Heart left ventricle (tissue), 16 donors: ENCODE measurements at places on chromosomes 7 and 10. TPM values are rescaled to one million over a fixed set of nuclear protein-coding genes. Genes with fewer than 3 reads are reported as not detected.

DNA sequence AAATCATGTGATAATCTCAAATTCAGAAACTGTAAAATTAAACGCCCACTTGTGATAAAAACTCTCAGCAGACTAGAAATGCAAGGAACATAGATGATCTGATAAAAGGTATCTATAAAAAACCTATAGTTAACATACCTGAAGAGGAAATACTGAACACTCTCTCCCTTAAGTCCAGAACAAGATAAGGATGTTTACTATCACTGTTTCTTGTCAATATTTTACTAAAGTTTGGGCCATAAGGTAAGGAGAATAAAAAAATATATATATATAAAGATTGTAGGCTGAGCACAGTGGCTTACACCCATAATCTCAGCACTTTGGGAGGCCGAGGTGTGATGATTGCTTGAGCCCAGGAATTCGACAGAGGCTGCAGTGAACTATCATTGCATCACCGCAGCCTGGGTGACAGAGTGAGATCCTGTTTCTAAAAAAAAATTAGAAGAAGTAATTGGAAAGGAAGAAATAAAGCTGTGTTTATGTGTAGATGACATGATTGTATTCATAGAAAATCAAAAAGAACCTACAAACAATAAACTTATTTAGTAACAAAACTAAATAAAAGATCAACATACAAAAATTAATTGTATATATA is 28.4 kb downstream of the MPLKIP start:
- no peak for DNase-seq

GRCh38 chr7:4851459-4852422 is 10.1 kb downstream of the PAPOLB start:
- DNase-seq: no peak

GRCh38 chr7:112798274-112799159 is 8.3 kb upstream of the TMEM168 start:
- no peak for DNase-seq

DNA sequence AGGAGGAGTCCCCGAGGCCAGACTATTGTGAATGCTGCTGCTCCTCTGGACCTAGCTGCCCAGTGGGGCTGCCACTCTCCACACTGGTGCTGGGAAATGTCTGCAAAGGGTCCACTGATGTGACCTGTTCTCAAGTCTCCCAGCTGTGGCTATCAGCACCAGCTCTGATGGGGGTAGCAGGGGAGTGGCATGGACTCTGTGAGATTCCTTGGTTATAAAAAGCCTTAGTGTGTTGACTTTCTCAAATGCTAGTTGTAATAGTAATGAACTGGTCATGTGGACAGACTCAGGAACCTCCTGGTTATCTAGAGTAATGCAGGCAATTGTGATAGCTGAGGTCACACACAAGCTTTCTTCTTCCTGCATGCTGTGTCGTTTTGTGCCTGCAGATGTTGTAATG is 34.1 kb upstream of the ARMC3 start:
- DNase-seq: no peak

DNA sequence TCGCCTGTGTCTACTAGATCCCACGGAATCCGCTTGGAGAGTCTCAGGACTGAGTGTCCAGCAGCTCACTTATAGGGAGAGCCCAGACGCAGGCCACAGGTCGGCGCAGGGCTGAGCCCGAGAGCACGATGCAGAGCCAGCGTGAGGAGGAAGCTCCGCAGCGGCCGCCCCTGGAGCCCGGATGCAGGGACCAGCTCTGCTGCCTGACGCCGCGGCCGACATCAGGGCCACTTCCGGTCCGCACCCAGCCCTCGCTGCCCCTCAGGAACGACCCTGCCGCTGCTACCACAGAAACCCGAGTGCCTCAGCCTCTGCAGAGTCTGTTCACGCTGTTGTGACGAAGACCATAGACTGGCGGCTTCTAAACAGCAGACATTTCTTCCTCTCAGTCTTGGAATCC is 275.8 kb upstream of the PPP2R2D start:
- DNase-seq: no peak

- peak; percentile 73 for DNase-seq
Observed at GRCh38 chr10:70758757-70759514, 26.2 kb downstream of the TBATA start.

DNA sequence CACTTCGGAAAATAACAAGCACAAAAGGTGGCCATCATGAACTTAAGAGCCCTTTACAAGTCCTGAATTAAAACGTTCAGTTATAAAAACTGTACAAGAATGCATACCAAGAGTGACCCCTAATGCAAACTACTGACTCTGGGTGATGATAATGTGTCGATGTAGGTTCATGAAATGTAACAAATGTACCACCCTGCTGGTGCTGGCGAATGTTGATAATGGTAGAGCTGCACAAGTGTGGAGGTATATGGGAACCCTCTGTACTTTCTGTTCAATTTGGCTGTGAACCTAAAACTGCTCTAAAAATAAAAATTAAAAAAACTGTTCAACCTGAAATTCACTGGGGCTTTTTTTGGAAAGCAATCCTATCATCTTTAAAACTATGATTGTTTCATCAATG is 3.3 kb downstream of the FAM133B start:
- DNase-seq: no peak

DNA sequence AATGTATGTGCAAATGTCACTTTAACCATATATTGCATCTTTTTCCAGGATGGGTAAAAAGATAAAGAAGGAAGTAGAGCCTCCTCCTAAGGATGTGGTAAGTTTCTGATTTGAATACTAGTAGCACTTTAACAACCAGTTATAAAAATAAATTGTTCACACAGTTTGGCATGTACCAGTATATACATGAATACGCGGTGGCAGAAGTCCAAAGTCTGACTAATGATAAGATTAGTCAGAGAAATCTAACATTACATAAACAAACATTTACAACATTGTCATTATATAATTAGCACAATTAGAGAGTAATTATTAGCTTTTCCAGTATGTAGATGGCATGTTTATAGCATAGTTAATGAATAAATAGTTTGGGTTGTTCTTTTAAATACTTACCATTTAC is 4.1 kb downstream of the ARMC3 start:
- no peak for DNase-seq

DNA sequence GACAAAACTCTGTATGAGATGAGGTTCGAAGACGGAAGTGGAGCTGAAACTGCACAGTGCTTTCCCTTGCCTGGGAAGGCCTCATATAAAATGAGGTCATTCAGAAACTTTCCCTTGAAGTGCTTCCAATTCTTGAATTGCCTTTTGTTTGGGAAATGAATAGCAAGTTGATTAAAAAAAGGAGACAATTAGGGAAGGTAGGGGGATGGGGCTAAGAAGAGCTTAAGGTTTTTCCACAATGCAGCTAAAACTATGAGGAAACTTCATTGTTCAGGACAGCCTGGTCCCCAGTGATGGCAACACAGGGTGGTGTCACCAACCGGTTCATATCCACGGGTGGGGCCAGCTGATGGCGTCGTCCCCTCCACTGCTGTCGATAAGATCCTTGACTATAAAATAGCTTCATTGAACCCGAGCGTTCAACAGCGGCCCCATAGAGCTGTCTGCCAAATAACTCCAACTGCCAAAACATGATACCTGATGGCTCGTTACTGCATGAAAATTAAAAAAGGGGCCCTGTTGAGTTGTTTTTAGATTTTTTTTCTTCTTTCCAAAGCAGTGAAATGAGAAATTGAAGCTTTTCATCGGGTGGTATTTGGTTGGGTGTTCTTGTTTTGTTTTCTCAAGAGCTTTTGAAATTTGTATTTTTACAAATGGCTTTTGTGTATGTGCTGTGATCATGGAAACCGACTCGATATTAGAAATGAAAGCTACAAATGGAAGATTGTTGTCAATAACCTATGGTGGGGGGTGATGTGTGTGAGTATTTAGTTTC is 2.8 kb upstream of the CELF2 start:
- DNase-seq: peak; percentile 73

GRCh38 chr7:7212612-7213011 is 30.3 kb downstream of the C1GALT1 start:
- DNase-seq: no peak

DNA sequence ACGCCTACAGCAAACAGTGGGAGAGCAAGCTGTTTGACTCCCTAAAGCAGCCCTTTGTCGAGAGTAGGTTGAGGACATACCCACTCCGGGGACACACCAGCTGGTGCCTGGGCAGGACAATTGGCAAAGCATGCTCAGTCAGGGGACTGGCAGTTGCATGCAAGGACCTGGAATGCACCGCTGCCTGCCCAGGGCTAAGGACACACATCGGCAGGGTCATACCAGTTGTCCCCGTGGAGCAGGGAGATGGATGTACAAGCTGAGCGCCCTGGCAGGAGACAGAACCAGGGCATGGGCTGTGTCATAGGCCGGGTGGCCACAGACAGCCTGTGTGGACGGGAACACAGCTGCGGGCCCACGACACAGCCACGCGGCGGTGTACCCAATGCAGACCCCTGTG is 18.3 kb upstream of the ELN start:
- no peak for DNase-seq

GRCh38 chr10:97321032-97321803 is 2.1 kb downstream of the FRAT1 start:
- DNase-seq: peak; percentile 32

DNA sequence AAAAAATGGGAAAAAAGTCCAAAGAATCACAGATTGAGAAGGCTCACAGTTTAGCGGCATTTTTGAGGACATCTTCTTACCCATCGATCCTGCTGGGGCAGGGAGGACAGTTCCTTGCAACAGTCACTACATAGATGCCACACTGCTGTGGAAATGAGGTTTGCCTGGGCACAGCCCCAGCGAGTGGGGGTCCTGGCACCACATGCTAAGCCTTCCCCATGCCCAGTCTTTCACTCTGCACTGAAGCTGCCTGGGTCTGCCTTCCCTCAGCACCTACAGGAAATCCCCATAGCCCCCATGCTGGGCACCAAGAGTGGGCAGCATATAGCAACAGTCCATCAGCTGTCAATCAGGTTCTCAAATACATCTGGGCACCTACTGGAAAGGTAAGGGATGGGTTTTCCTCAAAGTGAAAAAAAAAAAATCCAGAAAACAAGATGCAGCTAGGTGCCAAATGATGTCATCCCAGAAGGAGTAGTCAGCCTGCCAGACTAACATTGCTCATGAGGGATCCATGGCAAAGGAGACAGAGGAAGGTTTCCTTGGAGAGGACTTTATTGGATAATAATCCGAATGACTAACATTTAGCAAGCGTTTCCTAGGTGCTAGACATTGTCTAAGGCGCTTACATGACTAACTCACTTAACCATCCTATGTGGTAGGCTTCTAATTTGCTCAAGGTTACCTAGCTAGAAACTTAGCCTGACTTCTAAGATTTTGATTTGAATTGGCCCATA is 125.7 kb upstream of the CXCL12 start:
- DNase-seq: no peak

GRCh38 chr7:75807452-75807851 is 6.2 kb downstream of the CCL24 start:
- no peak for DNase-seq

- no peak for DNase-seq
Observed at GRCh38 chr10:44566786-44567185, 181.9 kb upstream of the CXCL12 start.

DNA sequence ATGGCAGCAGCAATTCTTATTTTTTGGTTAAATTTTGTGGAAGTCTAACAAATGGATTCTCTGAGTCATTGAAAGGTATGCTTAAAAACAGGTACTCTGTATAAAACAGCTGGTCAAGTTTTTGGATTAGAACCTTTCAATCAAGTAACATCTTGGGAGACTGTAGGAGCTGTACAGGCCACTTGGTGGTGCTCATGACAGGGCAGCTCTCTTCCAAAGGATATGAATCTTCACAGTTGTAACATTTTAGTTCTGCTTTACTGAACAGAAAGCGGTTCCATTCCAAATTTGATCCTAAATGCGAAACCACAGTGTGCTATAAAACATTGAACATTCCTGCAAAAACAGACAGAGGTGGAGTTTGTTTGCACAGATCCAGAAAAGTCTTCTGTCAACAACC is 44.5 kb upstream of the AGR3 start:
- no peak for DNase-seq

DNA sequence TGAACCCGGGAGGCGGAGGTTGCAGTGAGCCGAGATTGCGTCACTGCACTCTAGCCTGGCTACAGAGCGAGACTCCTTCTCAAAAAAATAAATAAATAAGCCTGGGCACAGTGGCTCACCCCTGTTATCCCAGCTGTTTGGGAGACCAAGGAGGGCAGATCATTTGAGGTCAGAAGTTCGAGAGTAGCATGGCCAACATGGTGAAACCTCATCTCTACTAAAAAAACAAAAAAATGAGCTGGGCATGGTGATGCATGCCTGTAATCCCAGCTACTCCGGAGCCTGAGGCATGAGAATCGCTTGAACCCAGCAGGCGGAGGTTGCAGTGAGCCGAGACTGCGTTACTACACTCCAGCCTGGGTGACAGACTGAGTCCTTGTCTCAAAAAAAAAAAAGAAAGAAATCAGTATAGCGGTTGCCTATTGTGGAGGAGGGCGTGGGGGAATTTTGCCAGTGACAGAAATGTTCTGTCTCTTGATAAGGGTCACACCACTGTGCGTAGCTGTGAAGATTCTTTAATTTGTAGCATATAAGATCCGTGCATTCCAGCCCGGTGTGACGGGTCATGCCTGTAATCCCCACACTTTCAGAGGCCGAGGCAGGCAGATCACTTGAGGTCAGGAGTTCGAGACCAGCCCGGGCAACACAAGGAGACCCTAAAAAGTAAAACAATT is 17.9 kb upstream of the EIF3B start:
- DNase-seq: no peak

DNA sequence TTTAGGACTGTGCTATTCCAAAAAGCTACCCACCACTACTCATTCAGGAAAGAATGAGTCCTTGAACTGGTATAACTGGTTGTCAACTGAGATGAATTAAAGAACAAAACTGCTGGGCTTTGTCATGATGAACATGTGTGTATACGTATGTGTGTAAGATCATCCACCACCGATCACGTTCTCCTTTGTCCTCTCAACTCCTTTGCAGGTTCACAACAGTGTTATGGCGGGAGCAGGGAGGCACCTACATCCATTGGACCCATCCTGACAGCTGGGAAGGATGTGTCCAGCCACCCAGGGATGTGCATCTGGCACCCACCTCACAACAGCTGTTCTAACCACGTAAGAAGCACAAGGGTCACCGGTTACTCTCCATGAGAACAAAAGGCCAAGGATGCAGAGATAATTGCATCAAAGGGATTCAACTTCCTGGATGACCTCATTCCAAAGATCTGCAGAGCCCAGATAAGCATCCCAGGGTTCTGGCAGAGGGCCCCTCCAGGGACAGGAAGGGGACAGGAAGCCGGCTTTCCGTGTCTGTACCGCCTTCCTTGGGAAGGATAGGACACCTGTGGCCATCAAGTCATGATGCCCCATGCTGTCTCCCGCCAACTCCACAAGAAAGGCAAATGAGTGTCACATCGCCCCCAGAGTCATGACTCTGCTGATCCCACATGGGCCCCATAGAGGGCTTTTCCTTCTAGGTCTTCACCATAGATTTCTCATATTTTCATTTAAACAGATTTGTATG is 66.1 kb downstream of the STEAP1B start:
- DNase-seq: peak; percentile 40

ACHE gene
- 2.0 TPM for total RNA-seq

PRKAR1B gene
- 13.7 TPM for total RNA-seq

FAM25A gene
- not detected for total RNA-seq

SNCG gene
- total RNA-seq: 24.3 TPM

WNT8B gene
- total RNA-seq: not detected

AZGP1 gene
- 214 TPM for total RNA-seq

UNCX gene
- total RNA-seq: not detected

RSPH10B2 gene
- total RNA-seq: not detected

INA gene
- total RNA-seq: not detected

STAG3 gene
- 0.42 TPM for total RNA-seq
